ENCODE measurements at places on chromosomes 7 and 10.

GRCh38 chr7:65216469-65216868 is 157.2 kb upstream of the ZNF92 start:
- DNase-seq: no peak

DNA sequence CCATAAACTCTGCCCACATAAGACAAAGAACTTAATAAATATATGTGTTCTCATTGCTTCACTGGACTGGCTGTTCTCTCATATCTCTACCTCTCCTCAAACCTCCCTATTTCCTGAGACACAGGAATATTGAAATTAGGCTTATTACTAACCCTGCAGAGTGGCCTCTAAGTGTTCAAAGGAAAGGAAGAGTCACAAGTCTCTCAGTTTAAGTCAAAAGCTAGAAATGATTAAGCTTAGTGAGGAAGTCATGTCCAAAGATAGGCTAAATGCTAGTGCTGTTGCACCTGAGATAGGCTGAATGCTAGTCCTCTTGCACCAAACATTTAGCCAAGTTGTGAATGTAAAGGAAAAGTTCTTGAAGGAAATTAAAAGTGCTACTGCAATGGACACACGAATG is 41.1 kb downstream of the GNAI1 start:
- DNase-seq: no peak

GRCh38 chr7:108049962-108050361 is 47.0 kb upstream of the LAMB1 start:
- no peak for DNase-seq

DNA sequence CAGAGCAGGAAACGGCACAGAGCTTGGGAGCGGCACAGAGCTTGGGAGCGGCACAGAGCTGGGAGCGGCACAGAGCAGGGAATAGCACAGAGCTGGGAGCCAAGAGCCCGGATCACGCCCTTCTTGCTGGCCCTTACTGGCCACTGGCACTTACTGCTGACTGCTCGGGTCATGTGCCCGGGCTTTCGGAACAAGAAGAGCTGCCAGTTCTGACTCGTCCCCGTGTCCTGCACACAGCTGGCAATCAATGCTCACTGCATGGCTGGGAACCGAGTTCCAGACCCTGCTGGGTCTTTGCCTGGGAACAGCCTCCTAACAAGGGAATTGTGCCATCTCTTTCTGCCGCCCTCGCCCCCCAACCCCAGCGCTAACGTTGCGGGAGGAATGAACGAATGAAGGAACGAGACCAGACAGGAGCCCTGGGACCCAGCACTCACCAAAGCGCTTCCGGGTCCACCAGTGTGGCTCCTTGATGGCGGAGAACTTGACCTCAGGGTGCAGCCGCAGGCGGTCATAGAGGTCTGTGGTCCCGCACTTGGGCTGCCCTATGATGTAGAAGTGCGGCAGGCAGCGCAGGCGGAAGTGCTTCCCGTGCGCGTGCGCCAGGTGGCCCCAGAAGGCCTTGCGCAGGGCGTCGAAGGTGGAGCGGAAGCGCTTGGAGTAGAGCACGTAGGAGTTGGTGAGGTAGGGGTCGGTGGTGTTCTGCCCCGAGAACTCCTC is 49.1 kb downstream of the CHST15 start:
- DNase-seq: no peak

GRCh38 chr10:76358743-76359395 is 927.4 kb downstream of the LRMDA start:
- no peak for DNase-seq

DNA sequence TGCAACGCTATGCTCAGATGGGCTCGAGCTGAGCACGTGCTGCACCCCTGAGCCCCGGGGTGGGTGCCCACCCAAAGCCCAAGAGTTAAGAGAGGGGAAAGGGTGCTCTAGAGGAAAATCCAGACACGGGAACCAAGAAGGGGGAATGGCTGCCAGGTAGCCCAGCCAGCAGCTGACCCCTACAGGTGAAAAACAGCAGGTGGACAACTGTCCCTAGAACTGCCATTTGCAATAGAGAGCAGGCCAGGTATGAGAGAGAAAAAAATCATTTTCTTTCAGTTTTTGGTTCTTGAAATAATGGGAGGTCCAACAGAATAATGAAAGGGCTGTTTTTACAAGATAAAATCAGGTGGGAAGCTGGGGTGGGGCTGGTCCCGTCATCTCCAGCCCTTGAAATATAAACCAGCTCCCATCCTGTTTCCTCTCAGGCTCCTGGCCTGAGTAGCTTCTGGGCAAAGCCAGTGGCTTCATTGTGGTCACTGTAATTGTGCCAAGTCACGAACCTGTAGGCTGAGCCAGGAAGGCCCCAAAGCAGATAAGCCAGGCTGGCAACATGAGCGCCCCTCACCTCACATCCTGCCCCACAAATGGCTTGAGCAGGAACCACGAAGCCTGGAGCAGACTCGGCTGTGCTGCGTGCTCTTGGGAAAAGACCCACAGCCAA is 257.8 kb downstream of the SNX10 start:
- DNase-seq: no peak

DNA sequence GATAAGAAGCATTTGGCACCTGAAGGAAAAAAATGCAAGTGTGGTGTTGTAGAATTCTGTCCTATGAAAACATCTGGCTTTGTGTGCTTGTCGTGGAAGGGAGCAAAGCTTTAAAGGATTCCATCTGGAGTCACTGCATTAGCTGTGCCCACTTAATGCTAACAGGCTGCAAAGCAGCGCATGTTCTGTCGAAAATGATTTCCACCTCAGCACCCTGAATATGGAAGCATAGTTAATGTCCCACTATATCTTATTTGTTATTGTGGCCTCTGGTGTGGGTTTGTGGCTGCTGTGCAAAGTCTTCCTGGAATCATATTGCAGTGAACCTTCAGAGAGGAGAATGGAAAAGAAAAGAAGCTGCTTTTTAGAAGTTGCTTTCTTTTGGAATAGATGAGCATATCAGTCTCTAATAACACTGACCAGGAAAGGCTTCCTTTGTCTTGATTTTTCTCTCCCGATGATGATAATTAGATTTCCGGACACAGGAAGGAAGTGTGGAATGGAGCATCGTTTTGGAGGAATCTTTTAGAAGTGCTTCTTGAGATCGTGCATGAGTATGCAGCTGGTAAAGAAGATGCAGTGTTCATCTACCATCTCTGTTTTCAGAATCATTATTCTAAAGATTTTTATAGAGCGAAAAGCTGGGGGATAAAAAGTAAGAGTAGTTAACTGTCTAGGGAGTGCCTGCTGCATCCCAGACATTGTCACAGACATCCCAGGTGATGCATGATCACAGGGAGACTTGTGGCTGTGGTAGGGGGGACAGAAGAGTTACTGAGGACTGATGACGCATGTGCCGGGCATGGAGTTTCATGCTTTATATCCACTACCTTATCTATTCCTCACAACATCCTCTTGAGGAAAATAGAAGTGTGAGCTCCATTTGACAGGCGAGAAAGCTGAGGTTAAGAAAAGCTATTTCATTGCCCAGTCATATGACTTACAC is 54.6 kb downstream of the TEX36 start:
- no peak for DNase-seq

DNA sequence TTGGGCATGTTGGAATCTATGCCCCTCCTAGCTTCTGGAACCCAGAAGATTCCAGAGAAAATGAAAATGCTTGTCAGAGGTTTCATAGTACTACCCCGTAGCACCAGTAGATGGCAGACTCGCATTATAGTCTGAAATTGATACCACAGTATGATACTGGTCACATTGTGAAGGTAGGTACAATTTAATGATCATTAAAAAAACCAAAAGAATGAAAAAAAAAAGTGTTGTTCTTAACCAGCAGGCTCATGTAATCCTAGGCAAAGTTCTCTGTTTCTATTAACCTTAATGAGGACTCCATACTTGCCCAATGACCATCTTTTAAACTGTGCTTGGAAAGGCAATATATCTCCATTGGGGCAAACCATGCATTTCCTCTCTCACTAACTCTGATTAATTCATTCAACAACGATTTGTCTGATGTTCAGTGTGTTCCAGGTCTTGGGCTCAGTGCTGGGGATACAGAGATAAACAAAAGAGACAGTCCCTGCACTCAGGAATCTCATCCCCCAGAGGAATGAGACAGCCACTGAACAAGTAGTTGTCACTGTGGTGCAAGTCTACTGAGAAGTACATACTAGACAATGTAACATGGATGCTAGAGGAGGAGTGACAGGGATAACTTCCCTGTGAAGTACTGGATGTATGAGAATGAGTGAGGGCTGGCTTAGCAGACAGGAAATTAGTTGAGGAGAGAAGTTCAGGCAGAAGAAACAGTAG is 223.5 kb upstream of the PHYHIPL start:
- DNase-seq: no peak

DNA sequence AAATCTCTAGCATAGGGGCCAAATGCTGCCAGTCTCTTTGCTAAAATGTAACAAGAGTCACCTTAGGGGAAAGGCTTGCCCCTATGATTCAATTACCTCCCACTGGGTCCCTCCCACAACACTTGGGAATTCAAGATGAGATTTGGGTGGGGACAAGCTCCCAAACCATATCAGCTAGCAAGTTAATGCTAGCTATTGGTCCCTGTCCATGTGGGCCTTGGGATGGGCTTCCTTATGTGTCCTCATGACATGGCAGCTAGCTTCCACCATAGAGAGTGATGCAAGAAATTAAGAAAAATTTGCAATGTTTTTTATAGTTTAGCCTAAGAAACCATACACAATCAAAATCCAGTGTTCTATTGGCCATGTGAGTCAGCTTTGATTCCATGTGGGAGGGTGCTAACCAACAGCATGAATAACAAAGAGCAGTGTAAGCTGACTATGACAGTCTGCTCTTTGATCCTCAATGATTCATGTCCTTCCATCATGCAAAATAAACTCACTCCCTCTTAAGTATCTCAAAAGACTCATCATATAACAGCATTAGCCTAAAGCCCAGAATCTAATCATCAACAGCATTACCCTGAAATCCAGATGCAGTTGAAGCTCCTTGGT is 21.7 kb upstream of the ZNF365 start:
- no peak for DNase-seq

- DNase-seq: no peak
These were observed 213.9 kb downstream of the MAD1L1 start for GRCh38 chr7:2018569-2019460.

GRCh38 chr10:58973235-58973595 is 203.2 kb upstream of the PHYHIPL start:
- DNase-seq: no peak

GRCh38 chr10:98258683-98259454 is 9.1 kb downstream of the LOXL4 start:
- no peak for DNase-seq

DNA sequence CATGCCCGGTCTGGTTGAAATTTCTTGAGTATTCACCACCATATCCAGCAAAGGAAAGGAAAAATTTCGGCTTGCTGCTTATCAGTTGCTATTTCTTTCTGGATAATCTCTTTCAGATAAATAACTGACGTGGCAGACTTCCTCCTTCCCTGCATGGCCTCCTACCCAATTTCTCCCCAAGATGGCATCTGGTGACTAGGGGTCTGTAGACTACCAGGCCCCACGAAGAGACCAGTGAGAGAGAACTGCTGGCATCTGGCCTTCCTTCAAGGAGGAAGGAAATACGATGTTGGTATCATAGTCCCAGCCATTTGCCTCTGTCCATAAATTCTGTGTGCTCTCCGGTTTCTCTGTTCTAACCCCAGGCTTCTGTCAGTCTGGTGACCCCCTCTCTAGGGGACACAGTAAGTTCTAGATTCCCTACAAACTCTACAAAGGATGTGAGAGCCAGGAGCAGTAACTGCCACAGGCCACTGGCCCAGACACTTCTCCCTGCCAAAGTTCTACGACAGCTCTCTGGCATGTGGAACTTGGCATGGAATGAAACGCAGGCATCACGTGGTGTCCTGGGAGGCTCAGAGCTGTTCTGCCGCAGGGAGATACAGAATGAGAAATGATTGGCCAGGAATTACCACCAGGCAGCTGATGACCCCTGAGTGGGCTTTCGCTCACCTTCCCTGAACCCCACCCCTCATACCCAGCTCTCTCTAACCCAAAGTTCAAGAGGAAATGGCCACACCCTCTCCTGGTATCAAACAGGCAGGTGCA is 30.0 kb upstream of the MSRB2 start:
- DNase-seq: no peak
